Suppressor macrophage treated with lipopolysaccharide for 4 hours (primary cell): ENCODE measurements at places on chromosomes 6 and 20.
A peak's percentile ranks its signal among the peaks of the same experiment; 100 is the strongest.

GRCh38 chr6:11491596-11492463, 45.7 kb upstream of the TMEM170B start:
- no peak for DNase-seq

DNA sequence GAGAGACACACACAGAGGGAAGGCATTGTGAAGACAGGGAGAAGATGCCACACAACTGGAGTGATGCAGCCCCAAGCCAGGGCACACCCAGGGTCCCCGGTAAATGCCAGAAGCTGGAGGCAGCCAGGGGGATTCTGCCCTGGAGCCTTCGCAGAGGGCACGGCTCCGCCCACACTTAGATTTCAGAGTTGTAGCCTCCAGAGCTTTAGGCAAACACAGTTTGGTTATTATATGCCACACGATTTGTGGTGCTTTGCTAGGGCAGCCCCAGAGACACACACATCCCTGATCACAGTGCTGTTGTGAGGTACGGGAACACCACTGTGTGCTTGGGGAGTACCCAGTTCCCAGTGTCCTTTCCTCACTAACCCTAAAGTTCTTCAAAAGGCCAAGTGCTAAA, 280.6 kb downstream of the SMOC2 start:
- no peak for DNase-seq

DNA sequence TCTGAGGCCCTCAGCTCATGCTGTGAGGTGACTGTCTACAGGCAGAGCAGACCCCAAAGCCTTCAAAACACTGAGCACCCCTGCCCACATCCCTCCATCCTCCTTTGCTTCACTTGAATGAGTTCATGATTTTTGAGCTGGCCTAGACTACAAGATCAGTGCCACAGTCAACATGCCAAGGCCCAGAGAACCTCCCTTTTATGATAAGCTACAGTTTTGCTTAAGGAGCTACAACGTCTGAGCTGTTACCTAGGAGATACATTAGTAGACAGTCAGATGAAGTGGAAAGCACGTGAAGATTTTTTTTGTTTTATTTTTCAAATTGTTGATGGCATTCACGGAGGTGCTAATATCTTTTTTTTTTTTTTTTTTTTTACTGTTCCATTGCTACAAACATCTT, 139.0 kb downstream of the SOBP start:
- DNase-seq, result no peak

DNA sequence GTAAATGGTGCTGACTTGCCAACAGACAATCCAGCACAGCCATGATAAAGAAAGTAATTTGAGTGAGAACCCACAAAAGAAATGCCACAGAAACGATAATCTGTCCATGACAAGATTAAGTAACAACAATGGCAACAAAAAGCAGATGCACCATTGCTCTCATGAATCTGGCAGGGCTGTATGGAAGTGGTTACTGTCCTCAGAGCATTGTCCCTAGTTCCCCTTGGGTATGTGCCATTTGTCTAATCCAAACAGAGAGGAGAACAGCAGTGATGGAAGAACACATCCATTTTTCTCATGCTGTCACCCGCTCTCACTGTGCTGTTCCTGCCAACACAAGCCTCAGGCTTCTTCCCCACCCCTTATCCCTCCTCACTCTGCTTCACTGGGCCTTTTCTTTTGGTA, 65.8 kb downstream of the REV3L start:
- no peak for DNase-seq

- no peak for DNase-seq
These were observed 180.0 kb downstream of the WDR27 start for GRCh38 chr6:169521825-169522224.

GRCh38 chr6:66605971-66606370, 898.9 kb upstream of the EYS start:
- DNase-seq, result peak; percentile 1

DNA sequence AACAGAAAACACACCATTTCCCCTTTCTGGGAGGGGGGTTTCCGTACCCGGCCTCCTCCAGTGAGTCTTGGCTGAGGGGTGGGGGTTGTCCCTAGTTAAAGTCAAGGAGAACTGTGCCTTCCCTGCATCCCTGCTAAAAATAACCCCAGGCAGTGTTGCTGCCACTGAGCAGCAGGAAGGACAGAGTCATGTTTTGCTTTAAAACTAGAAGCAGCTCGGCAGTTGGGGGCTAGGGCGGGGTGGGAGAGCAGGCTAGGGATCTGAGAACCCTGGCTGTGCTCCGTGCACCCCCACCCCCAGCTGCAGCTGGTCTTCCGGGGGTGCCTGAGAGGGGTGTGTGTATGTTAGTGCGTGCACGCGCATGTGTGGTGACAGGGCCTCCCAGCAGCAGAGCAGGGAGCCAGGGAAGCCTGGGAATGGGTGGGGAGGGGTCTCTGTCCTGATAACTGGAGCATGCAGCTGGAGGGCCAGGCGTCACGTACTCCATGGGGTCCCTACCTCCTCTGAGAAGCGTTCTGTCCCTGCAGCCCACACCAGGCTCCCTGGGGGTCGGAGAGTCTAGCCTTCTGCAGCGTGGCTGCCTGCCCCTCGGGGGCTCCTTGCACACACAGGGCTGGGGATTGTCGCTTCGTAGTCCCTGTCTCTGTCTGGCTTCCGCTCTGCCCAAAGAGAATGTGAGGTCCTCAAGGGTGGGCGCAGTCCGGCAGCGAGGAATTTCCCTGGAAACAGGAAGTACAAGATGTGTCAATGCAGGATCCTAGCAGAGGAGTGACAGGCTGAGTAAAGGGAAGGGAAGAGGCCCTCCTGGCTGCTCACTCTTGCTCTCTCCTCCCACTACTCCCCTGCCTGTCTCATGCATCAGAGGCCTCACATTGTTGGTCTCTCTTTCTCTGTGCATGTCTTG, 16.8 kb upstream of the ARMC12 start:
- DNase-seq, result peak; percentile 96

GRCh38 chr20:33552519-33552918, 62.6 kb downstream of the CBFA2T2 start:
- DNase-seq, result no peak

DNA sequence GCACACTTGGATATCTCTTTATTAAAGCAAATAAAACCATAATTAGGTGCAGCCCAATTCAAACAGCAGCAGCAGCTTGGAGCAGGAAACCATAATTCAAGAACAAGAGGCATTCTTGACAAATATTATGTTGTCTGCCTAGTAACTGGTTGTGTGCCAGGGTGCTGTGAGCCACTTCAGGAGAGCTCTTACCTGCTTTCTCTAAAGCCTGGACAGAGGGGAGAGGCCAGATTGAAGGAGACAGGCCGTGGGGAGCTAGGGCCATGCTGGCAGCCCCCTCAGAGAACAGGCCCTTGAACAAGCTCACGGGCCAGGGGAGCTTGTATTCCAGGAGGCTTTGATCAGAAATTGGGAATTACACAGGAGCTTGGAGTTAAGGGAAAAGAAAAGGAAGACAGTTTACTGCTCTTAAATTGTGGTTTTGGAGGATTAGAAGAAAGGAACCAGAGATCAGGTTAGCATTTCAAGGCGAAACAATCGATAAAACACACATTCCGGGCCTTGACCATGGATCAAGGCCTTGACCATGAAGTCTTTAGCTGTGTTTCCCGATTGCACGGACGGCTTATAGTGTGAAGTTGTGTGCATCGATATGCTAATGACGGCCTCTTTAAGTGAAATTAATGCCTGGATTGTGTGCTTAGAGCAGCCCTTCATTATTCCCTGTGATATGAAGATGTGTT, 69.8 kb upstream of the NKX2-2 start:
- DNase-seq, result no peak

GRCh38 chr20:62454904-62455636, 20.7 kb downstream of the GATA5 start:
- no peak for DNase-seq

GRCh38 chr6:34951731-34952130, 62.7 kb downstream of the ANKS1A start:
- no peak for DNase-seq

DNA sequence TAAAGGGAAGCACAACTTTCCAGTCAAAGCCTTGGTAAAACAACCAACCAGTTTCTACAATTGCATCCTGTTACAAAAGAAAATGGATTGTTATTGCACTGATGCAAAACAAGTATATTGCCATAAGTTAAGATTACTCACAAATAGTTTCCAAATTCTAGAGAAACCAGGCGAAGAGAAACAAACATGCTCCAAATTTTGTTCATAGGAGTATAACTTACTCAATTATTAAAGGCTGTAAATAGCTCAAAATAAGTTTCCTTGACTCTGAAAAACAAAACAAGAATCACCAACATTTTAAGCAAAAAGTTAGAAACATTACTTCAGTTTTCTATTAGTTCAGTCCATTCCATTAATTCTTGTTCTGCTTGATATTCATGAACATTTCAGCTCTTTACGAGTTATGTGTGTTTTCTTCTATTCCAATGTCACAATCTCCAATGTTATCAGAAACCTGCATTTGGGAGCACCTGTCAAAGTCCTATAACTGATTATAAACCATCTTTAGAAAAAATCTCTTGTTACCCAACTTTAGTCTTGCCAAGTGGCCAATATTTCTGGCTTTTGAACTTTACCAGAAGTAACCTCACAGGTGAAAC, 137.9 kb upstream of the THBS2 start:
- DNase-seq, result no peak

DNA sequence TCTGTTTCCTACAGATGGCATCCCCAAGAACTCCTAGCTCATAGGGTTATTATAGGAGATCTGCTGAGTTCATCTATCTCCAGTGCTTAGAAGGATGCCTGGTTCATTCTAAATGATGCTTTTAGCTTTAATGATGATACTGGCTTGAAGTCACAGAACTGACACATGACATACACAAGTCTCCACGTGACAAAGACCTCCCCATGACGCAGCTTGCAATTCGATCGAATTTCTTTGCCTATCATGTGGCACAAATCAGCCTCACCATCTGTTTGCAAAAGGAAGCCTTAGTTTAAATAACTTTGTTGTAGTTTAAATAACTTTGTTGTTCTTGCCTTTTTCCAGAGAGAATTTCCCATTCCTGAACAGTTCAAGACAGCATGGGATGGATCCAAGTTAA, 44.1 kb upstream of the FAM8A1 start:
- no peak for DNase-seq

DNA sequence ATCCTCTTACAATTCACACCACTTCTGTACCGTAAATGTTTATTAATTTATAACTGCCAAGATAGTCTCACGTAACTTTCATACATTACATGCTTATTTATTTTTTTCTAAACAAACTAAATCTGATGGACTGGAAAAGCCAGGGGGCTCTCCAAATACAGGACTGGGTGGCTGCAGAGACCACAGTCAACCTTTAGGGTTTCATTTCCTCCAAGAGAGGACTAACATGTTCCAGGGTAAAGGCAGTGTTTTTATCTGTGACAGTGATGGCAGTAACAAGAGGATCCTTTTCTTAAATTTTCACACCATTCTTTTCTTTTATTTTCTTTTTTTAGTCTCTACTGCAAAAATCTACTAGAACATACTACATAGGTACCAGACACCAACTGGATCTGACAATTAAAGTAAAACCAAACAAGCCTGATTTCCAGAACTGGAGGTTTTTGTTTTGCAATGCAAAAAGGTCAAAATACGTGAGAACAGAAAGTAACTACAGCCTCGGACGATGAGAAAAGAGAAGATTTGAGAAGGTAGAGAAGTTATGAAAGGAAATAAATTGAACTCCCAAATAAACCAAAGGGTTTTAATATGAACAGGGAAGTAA, 1.2 kb downstream of the LMBRD1 start:
- peak; percentile 12 for DNase-seq

- DNase-seq, result peak; percentile 21
These were observed 113.7 kb upstream of the GGTLC1 start for GRCh38 chr20:24102290-24102689.

DNA sequence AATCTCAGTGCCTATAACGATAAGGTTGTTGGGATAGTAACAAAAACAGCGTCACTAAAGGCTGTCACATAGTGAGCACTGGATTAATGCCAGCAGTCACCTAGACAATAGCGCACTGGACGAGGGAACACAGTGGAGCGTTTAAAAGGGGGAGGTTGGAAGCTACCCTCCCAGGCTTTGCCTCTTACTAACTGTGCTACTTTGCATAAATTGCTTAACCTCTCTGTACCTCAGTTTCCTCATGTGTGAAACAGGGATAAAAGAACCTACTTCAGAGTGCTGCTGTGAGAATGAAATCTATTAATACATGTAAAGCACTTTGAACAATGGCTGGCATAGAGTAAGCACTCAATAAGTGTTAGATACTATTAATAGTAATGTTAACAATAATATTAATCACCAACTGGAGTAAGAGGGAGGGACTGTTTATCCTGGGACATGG, 10.5 kb downstream of the BCL2L1 start:
- no peak for DNase-seq

DNA sequence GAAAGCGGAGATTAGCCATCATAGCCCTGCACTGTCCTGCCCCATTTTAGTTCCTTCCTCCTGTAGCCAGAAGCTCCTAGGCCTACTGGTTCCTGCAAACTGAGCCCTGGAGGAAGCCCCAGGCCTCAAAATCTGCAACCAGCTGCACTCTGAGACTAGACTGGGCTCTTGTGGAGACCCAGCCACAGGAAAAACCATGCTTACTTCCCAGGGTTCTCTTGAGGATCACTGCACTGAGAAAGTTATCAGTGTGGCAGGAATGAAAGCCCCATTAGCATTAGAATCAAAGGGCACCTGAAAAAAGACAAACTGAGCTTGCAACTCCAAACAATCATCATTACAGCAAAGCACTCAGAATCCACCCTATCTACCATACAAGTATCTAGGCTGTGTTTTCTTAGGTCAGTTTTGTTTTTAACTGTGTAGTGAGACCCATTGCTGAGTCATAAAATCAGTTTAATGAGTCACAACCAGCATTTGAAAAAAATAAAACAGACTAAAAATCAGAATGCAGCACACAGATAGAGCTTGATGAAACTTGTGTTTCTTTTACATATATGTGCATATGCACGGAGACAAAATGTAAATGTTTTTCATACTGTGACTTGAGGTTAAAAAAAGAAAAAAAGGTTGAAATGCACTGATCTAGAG, 91.0 kb downstream of the UNC5CL start:
- peak; percentile 4 for DNase-seq

GRCh38 chr6:25550631-25551030, 101.4 kb upstream of the SCGN start:
- no peak for DNase-seq

DNA sequence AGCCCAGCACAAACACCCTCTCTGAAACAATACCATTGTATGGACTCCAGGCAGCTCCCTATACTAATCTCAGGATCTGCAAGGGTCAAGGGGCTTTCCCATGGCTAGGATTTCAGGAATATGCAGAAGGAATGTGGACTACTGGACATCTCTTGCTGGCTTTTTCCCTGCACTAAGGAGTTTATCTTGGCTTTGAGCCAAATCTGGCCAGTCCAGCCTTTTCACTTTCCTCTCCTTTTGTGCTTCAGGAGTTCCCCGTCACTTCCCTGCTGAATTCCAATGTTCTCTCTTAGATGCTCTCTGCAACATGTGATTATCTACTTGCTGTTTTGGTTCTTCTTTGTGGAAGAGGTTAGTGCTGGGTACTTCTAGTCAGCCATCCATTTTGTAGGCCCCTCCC, 568.2 kb downstream of the HDGFL1 start:
- DNase-seq, result no peak

- no peak for DNase-seq
These were observed 227.3 kb downstream of the TBX18 start for GRCh38 chr6:84536885-84537638.

- no peak for DNase-seq
These were observed 291.0 kb downstream of the ZFAND3 start for GRCh38 chr6:38110481-38110971.

GRCh38 chr6:48866682-48867081, 596.4 kb downstream of the MMUT start:
- DNase-seq, result no peak
